ENCODE measurements at places on chromosomes 3 and 15. TPM values are rescaled to one million over a fixed set of nuclear protein-coding genes. Genes with fewer than 3 reads are reported as not detected.

LRRC15 gene
- 0.07 TPM for total RNA-seq

TMEM207 gene
- total RNA-seq, result not detected

DNA sequence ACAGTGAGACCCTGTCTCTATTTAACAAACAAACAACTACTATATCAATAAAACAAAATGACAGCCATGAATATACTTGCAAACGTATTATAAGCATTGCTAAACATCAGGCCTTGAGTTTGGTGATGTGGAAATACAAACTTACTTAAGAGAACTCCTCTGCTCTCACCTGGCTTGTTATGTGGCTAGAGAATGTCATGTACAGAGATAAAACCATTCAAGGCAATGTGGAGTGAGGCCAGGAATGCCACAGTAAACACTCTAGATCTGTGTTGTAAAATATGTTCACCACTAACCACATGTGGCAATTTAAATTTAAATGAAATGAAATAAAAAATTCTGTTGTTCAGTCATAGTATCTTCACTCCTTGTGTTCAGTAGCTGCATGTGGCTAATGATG, 22.7 kb upstream of the RARB start:
- no peaks in the 10 kb centered on the region for H3K36me3 ChIP-seq
- H3K27me3 ChIP-seq, result no peaks in the 10 kb centered on the region
- no peak for DNase-seq
- no peak overlapping the region for H3K4me3 ChIP-seq
- H3K27ac ChIP-seq, result no peak overlapping the region

ADGRG7 gene
- not detected for total RNA-seq

IMPG2 gene
- 0.43 TPM for total RNA-seq

DNA sequence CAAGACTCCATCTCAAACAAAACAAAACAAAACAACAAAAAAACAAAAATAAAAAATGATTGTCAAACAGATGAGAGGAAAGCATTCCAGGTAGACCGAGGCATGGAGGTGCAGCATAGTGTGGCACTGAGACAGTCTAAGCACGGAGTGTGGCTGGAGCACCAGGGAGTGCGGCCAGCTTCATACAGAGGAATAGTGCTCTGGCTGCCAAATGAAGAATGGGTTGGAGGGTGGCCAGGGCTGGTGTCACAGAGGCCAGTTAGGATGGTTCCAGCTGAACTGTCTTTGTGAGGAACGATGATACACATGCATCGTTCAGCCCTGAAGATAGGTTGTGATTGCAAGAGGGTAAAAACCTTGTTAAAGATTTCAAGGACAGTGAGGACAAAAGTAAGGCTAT, 28.3 kb downstream of the MITF start:
- peak overlapping the region; percentile 56 for H3K27ac ChIP-seq
- H3K27me3 ChIP-seq, result no peaks in the 10 kb centered on the region
- H3K36me3 ChIP-seq, result no peaks in the 10 kb centered on the region

GRCh38 chr3:31262201-31262600, 270.5 kb upstream of the STT3B start:
- H3K4me1 ChIP-seq, result no peaks in the 10 kb centered on the region
- H3K36me3 ChIP-seq, result no peaks in the 10 kb centered on the region
- H3K27ac ChIP-seq, result no peak overlapping the region
- DNase-seq, result no peak

DNA sequence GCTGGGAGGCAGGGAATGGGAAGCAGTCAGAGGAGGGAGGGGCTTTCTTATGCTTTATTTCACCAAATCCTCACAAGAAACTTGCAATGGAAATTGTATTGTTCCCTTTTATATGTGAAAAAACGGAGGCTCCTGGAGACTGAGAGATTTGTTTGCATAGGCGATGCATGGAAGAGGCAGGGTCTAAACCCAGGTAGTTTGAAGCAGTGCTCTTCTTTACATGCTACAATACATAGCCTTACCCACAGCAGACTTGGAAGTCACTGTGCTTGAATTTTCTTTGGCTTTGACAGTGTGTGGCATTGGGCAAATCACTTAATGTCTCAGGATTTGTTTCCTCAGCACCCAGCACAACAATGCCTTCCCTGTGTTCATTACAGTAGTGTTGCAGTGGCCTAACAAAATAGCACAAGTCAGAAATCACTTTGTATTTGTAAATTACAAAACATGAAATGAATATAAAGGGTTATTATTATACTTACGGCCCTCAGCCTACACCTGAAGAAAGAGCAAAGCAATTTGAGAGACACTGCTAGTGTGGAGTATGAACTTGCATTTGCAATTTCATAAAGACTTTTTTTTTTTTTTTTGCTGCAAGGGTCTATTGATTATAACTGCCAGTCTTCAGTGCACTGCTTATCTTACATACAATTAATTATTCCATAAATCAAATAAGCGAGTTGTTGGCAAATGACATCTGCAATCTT, 646.4 kb upstream of the KCNMB2 start:
- no peak for DNase-seq
- H3K4me3 ChIP-seq, result no peak overlapping the region
- no peaks in the 10 kb centered on the region for H3K36me3 ChIP-seq
- no peaks in the 10 kb centered on the region for H3K4me1 ChIP-seq
- H3K27ac ChIP-seq, result no peak overlapping the region

DNA sequence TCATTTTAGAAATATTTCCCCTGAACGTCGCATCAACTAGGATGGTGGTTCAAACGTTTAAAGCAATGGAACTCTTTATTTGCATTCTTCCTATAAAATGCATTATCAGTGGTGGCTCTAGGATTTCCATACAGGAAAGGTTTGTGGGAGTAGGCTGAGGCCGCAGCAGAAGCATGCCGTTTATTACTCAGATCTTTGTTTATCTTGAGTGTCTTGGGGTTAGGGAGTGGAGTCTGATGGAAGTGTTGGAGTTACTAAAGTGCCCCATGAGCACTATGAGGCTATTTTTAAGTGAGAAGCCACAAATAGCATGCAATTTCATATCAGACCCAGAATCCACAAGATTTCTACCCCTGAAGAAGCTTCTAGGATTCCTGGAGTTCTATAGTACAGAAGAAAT, 26.2 kb downstream of the ATOSA start:
- H3K4me3 ChIP-seq, result no peak overlapping the region
- H3K36me3 ChIP-seq, result no peaks in the 10 kb centered on the region
- no peaks in the 10 kb centered on the region for H3K4me1 ChIP-seq
- H3K27me3 ChIP-seq, result no peaks in the 10 kb centered on the region

CPEB1 gene
- total RNA-seq, result 3.3 TPM

- H3K4me3 ChIP-seq, result no peak overlapping the region
- H3K36me3 ChIP-seq, result no peaks in the 10 kb centered on the region
- H3K27me3 ChIP-seq, result no peaks in the 10 kb centered on the region
- no peak for DNase-seq
These were observed 36.5 kb upstream of the ARNT2 start for GRCh38 chr15:80367661-80368060.

- H3K27ac ChIP-seq, result no peak overlapping the region
- H3K27me3 ChIP-seq, result no peaks in the 10 kb centered on the region
- DNase-seq, result no peak
- H3K4me1 ChIP-seq, result peaks cover 26% of the 10 kb centered on the region
- no peaks in the 10 kb centered on the region for H3K36me3 ChIP-seq
- H3K4me3 ChIP-seq, result no peak overlapping the region
These were observed 21.6 kb downstream of the MAGI1 start for GRCh38 chr3:66017084-66017483.

SSR3 gene
- total RNA-seq, result 109 TPM

CCDC54 gene
- total RNA-seq, result not detected

DNA sequence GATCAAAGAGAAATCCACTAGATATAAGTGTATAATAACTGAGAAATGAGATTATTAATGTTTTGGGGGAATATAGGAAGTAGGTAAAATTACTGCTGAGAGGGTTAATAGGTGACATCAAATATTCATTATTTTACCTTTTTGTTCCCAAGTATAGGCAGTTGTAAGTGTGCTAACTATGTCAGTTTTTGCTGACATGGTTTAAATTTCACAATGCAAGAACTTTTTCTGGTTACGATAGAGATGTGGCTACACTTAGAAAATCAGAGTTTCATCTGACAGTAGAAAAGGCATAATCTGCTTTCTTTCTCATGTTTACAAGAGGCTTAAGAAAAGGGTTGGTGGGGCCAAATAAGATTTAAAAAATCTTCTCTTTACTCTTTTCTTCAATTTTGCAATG, 235.0 kb upstream of the DPPA4 start:
- DNase-seq, result no peak
- no peak overlapping the region for H3K4me3 ChIP-seq
- H3K27me3 ChIP-seq, result no peaks in the 10 kb centered on the region
- no peaks in the 10 kb centered on the region for H3K36me3 ChIP-seq
- no peak overlapping the region for H3K27ac ChIP-seq

GRCh38 chr3:194330160-194330559, 21.0 kb downstream of the CPN2 start:
- H3K4me3 ChIP-seq, result no peak overlapping the region
- no peaks in the 10 kb centered on the region for H3K27me3 ChIP-seq
- H3K36me3 ChIP-seq, result no peaks in the 10 kb centered on the region
- no peak for DNase-seq
- peak overlapping the region; percentile 62 for H3K27ac ChIP-seq
- peaks cover 42% of the 10 kb centered on the region for H3K4me1 ChIP-seq

GRCh38 chr3:127914584-127914983, 448 bp upstream of the KBTBD12 start:
- H3K36me3 ChIP-seq, result no peaks in the 10 kb centered on the region
- H3K27ac ChIP-seq, result no peak overlapping the region
- no peaks in the 10 kb centered on the region for H3K4me1 ChIP-seq
- H3K27me3 ChIP-seq, result no peaks in the 10 kb centered on the region
- H3K4me3 ChIP-seq, result peak overlapping the region; percentile 51

DNA sequence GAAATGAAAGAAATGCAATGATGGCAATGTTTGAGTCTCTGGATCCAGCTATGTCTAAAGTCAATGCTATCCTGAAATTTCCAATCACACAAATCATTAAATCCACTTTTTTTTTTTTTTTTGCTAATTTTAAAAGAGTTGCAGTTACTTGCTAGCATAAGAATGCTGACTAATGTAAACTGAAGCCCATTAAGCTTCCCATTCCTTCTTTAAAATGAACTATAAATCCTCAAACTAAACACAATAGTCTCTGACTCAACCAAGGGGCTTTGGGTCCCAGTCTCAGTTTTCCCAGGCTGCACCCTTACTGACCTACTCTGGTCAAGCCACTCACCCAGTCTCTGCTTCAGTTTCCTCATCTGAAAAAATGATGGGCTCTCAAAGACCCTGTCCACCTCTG, 361.1 kb downstream of the ERC2 start:
- no peak for DNase-seq
- no peaks in the 10 kb centered on the region for H3K27me3 ChIP-seq
- no peak overlapping the region for H3K4me3 ChIP-seq
- no peaks in the 10 kb centered on the region for H3K36me3 ChIP-seq

GRCh38 chr15:84983711-84984110, 2.1 kb downstream of the PDE8A start:
- H3K27ac ChIP-seq, result peak overlapping the region; percentile 1
- H3K36me3 ChIP-seq, result no peaks in the 10 kb centered on the region
- peaks cover 7% of the 10 kb centered on the region for H3K4me1 ChIP-seq
- H3K27me3 ChIP-seq, result no peaks in the 10 kb centered on the region

- peaks cover 21% of the 10 kb centered on the region for H3K4me1 ChIP-seq
- no peak for DNase-seq
- H3K27ac ChIP-seq, result no peak overlapping the region
- H3K4me3 ChIP-seq, result no peak overlapping the region
These were observed 107.3 kb downstream of the RFTN1 start for GRCh38 chr3:16406166-16406565.

DNA sequence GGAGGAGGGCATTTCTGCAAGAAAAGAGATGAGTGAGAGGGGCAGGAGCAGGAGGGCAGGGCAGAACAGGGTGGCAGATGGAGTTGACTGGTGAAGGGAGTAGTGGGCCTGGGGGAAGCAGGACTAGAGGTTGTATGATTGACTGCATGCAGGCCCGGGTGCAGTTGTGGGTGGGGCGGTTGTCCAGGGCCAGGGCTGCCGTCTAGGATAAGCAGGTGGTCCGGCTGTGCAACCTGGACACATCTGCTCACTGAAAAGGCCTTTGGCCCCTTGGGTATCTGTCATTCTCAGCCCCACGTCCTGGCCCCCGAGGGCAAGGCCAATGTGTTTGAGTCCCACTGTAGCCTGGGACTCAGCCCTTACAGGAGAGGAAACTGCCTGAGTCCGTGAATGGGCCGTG, 25.4 kb downstream of the ALS2CL start:
- peak overlapping the region; percentile 82 for H3K27ac ChIP-seq
- no peak overlapping the region for H3K4me3 ChIP-seq
- H3K36me3 ChIP-seq, result no peaks in the 10 kb centered on the region
- no peak for DNase-seq

GRCh38 chr3:42732829-42733459, 30.3 kb upstream of the HHATL start:
- H3K4me1 ChIP-seq, result no peaks in the 10 kb centered on the region
- no peaks in the 10 kb centered on the region for H3K36me3 ChIP-seq
- H3K4me3 ChIP-seq, result no peak overlapping the region
- H3K27ac ChIP-seq, result peak overlapping the region; percentile 80
- peak; percentile 23 for DNase-seq
- no peaks in the 10 kb centered on the region for H3K27me3 ChIP-seq

DNA sequence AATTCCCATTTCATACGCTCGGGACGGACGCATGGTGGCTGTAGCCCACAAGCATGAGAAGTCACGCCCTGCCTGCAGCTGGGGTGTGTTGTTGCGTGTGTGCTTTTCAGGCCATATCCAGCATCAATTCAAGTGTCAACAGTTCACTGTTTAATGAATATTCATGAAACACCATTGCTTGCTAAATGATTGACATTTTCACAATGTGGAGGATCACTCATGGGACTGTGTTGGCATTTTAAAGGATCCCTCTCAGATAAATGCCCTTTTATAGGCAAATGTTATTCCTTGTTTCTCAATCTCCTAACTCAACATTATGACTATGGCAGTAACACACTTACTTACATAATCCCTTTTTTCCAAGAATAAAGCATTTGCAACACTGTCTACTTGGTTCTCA, 511.3 kb downstream of the GABRG3 start:
- no peaks in the 10 kb centered on the region for H3K36me3 ChIP-seq
- no peak overlapping the region for H3K27ac ChIP-seq
- DNase-seq, result no peak
- no peaks in the 10 kb centered on the region for H3K27me3 ChIP-seq
- H3K4me3 ChIP-seq, result no peak overlapping the region

- H3K4me1 ChIP-seq, result no peaks in the 10 kb centered on the region
- no peaks in the 10 kb centered on the region for H3K36me3 ChIP-seq
- DNase-seq, result no peak
- H3K27me3 ChIP-seq, result no peaks in the 10 kb centered on the region
- H3K4me3 ChIP-seq, result no peak overlapping the region
- no peak overlapping the region for H3K27ac ChIP-seq
These were observed 47.8 kb upstream of the CHST2 start for GRCh38 chr3:143071776-143072175.

FGD5 gene
- 18.8 TPM for total RNA-seq

DNA sequence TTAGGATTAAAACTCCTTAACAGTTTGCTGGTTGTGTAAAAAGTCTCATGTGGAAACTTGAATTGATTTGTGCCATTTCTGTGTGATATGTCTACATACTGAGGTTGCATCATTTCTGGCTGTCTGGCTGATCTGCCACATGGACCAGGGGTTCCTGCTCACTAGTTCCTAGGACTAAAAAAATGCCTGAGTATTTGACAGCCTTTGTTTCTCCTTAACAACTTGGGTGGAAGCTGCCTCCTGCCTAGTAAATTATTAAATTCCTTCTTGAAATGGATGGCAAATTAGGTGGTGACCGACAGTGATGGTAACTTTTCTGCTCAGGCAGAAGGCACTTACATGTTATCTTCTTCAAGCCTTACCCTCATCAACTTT, 226.9 kb upstream of the MRPL3 start:
- H3K36me3 ChIP-seq, result no peaks in the 10 kb centered on the region
- H3K4me1 ChIP-seq, result peaks cover 5% of the 10 kb centered on the region
- H3K27ac ChIP-seq, result no peak overlapping the region
- no peaks in the 10 kb centered on the region for H3K27me3 ChIP-seq
- no peak overlapping the region for H3K4me3 ChIP-seq

RARRES1 gene
- 10.0 TPM for total RNA-seq

SATB1 gene
- total RNA-seq, result 41.6 TPM
